GM12892 (cell line): ENCODE measurements at places on chromosomes 5 and 9.
A peak's percentile ranks its signal among the peaks of the same experiment; 100 is the strongest.

DNA sequence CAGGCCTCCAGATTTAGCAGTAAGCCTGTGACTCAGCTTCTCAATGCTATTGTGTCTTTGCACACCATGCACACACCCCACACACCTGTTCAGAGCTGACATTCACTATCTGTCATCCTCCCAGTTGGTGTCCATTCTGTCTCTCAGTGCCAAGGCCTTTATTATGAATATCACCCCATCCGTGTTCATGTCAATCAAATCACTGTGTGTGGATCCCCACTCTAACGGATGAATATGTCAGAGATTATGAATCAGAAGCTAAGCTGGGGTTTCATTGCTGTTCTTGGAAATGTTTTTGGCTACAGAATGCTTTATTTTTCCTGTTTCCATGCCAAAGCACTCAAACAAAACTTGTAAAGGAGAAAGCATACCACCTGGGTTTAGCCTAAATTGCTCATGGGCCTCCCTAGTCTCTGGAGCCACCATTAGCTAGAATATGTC lies 9.4 kb upstream of the MAMDC2 start:
- no peak for DNase-seq

DNA sequence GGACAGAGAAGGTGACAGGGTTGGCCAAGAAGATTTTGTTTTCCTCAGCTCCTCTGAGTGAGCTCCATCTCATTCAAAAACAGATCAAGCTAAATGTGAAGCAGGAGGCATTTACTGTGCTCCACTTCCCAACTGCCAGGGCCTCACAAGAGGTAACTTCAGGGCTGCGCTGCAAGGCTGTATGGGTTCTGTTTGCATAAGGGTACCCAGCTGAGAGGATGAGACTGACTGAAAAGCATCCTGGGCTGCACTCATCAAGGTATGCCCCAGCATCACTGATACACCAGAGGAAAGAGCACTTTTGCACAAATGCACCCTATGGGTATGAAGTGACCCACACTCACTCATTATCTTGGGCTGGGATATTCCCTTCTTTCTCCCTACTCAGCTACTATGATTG lies 316.2 kb upstream of the HAPLN1 start:
- no peak for DNase-seq

GRCh38 chr9:26579056-26579455 lies 313.5 kb downstream of the CAAP1 start:
- DNase-seq: no peak

DNA sequence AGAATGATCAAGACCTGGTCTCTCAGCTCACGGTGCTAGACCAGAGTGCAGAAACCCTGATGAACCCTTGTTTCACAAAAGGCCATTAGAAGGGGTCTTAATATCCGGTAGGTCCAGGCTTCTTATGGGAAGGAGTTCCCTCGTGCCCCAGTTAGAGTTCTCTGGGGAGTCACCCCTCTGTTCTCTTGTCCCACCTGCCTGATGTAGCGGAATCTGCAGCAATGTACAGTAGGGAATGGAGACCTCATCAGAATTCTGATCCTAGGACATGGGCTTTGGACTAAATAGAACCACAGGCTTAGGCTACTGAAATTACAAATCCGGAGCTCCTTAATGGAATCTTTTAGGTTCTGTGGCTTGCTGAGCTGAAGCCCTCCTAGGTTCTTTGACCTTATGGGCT lies 243.6 kb upstream of the IRX2 start:
- no peak for DNase-seq

DNA sequence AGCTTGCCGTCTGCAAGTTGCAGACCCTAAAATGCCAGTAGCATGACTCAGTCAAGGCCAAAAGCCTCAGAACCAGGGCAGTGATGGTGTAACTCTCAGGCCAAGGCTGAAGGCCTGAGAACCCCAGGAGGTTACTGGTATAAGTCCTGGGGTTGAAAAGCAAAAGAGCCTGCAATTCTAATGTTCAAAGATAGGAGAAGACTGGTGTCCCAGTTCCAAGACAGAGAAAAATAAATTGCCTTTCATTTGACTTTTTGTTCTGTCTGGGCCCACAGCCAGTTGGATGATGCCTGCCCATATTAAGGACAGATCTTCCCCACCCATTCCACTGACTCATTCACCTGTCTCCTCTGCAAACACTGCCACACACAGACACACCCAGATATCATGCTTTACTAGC lies 673.2 kb downstream of the CDH18 start:
- no peak for DNase-seq

DNA sequence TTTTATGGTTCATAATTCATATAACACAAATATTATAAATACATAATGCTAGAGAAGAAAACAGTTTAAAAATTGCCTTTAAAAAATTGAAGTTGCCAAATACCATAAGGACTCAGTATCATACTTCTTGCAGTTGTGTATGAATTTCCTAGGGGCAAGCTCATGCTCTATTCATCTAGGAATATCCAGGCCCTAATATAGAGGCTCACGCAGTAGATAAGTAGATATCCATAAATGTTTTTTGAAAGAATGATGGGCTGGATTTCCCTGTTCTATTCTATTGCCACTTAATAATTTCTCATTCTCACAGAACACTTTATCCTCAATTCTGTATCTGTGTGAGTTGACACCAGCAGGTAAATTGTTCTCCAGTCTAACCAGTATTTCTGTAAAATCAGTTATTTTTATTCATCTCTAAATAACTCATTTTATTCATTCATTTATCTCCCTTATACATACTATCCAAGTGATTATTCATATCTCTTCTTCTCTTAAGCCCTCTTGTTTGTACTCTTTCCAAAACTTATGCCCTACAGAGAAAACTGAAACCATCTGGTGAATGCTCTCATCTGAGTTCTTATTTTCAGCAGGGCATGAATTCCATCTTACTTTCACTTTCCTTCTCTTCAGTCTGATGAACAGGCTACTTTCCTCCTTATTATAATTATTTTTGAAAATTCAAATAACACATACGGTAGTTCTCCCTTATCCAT lies 97.1 kb downstream of the SLC44A1 start:
- DNase-seq: no peak

- no peak for DNase-seq
These were observed 8.3 kb downstream of the BHMT2 start for GRCh38 chr5:79077680-79078365.

- no peak for DNase-seq
These were observed 20.9 kb upstream of the HMCN2 start for GRCh38 chr9:130244548-130245165.

- DNase-seq: no peak
These were observed 40.0 kb downstream of the CMYA5 start for GRCh38 chr5:79729679-79730078.

DNA sequence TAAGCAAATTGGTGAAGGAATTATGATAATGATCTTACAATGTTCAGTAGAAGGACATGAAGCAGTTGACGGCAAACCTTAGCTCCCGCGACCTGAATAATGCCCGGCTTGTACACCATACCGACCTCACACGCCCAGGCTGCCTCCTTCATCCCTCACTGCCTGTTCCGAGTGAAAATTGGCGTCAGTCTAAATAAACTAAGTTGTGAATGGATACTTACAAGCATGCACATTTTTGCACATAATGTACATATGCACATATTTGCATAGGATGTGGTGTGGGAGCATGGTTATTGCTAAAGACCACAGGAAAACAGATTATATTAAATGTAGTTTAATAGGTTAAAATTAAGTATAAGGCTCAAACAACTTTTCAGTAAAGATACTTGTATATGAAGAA lies 14.9 kb downstream of the OR2Y1 start:
- DNase-seq: no peak

DNA sequence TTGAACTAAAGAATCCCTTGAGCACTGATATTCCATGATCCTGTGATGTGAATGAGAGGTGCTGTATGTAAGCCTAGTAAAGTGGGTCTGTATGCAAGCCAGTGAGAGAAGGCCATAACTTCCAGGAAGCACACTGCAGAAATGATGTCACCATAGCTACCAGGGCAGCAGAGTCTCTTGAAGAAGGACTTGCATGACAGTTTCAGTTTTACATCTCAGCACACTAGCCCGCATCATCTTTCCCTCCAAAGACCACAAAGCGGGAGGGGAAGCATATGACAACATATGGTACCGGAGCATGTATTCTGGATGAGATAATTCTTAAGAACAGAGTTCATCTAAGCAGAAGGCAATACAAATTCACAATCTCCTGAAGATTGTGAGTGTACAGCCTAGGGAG lies 37.6 kb upstream of the MAST4 start:
- DNase-seq: peak; percentile 8

DNA sequence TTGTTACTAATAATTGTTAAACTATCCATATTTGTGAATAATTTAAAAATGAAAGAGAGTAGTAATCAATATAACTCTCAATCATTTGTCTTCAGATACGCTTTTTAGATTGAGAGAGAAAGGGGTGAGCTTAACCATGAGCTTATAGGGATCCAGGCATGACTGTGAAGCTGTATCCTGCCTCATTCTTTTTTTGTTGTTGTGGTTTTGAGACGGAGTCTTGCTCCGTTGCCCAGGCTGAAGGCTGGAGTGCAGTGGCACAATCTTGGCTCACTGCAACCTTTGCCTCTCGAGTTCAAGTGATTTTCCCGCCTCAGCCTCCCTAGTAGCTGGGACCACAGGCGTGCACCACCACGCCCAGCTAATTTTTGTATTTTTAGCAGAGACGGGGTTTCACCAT lies 44.0 kb downstream of the NIPAL4 start:
- DNase-seq: no peak
